T47D (cell line): ENCODE measurements at places on chromosomes 3 and 15.

- no peak for DNase-seq
Observed at GRCh38 chr3:34956511-34956910, 682.8 kb upstream of the ARPP21 start.

GRCh38 chr15:65540314-65540713 is 10.1 kb downstream of the HACD3 start:
- no peak for DNase-seq

- DNase-seq, result no peak
Observed at GRCh38 chr15:98953000-98953787, 54.4 kb downstream of the PGPEP1L start.

GRCh38 chr3:185283374-185283935 is 29.6 kb upstream of the EHHADH start:
- DNase-seq, result no peak

DNA sequence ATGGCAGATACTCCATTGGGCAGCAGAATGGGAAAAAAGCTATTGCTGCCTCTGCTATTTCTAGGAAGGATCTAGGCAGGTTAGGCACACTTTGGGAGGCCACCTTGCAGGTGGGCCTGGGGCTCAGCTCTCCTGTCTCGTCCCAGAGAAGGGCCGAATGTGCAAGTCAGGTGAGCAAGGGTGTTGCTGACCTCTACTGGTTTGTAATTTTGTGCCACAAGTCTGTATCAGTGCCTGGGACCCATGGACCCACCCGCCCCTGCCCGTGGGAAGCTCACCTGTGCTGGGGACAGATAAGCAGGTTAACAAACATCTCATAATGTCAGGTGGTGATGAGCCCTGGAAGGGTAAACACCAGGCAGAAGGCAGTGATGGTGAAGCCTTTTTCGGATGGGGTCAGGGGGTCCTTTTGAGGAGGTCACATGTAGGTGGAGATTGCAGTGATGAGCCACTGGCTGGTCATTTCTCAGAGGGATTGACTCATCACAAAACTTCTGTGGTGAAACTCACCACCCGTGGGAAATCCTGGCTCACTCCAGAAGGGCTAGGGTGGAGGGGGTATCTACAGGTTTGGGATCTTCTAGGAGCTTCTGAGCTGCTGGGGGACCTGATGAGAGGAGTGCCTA is 161.3 kb downstream of the KLF13 start:
- peak; percentile 22 for DNase-seq

DNA sequence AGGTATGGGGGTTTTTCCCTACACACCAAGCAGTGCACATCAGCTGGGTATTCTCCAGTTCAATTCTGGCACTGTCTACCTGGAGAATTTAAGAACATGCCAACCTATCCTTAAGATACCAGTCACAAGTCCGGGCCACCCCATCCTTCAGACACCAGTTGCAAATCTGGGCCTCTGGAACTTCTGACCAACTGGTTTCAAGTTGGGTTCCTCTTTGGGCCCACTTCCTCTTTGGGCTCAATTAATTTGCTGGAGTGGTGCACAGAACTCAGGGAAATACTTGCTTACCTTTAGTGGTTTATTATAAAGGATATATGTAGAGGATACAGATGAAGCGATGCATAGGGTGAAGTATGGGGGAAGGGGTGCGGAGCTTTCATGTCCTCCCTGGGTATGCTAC is 25.3 kb downstream of the GLCE start:
- no peak for DNase-seq

DNA sequence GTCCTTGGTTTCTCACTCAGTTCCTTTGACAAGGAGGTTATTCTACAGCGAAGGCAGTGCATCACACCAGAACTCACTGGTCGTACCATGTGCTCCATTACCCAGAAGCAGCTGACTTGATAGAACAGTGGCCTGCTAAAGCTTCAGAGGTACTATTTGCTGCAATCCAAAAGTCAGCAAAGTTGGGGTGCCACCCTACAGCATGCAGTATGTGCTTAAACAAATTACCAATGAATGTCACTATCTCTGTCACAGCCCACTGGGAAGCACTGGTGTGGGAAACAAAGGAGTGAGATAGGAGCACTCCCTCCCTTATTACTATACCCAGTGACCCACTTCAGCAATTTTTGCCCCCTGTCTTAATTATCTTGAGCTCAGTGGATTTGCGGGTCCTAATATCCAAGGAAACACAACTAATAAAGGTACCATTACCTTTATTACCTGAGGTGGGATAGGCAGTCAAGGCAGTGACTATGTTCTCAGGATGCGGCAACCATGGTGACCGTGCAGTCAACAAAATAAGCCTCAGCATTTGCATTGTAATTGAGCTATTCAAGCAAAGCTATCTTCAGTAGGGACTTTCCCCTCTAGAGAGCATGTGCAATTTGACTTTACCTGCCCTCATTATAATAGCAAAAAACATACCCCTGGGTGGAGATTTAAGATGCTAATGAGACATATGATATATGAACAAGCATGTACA is 199.4 kb downstream of the OCA2 start:
- no peak for DNase-seq

GRCh38 chr15:62483814-62484213 is 318.7 kb upstream of the C2CD4B start:
- no peak for DNase-seq
